Stimulated activated CD4-positive, alpha-beta T cell treated with anti-CD3 and anti-CD28 coated beads, Interleukin-1b, Interleukin-23, amount 100 ng/mL, for 1 hour (primary cell): ENCODE measurements at places on chromosomes 2 and 18.

DNA sequence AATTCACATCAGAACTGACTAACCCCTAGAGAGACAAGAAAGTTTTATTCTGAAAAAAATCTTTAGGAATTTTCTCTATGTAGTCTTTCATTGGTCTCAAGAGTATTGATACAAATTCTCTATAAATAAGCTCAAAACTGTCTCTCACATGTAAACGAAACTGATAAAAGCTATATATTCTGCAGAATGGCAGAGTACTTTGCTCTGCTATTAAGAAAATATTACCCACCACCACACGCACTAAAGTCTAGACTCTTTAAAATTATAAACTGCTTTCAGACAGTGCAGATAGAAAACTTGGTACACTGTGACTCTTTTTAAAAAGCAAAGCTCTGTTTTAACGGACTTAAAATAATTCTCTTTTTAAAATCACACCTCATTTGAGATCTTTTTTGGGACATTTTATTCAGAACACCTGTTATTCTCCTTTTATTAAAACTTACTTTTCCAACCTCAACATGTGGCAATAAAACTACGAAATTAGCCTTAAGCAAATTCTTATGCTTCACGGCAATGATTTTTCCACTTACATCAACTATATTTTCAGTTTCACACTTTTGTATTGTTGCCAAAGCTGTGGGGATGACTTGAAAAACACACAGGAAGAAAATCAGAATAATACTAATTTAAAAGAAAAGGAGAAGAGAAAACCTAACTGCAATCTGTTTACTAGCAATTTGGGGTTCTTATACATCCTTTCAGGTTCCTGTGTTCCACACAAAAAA lies 58.0 kb downstream of the CCDC88A start:
- no peak for DNase-seq

- no peak for DNase-seq
Measured at GRCh38 chr2:26562811-26563645, 78.1 kb downstream of the CIB4 start.

- no peak for DNase-seq
Measured at GRCh38 chr2:237726401-237726830, 72.2 kb upstream of the RBM44 start.

DNA sequence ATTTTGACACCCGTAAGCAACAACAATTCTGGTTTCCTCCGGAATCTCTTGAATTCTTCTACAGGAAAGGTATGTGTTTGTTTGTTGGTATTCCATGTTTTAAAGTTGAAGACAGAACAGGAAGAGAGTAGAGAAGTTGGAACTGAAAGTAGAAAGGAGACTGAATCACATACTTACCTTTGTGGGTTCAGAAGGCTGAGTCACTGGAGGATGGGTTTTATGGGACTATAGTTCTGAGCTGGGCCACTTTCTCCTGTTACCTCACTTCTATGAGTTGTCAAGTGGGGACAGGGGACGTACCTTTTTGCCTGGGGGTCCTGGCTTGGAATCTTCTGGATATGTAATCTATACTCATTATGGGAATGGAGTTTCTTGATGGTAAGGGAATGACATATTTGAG lies 40.9 kb downstream of the KDM3A start:
- DNase-seq: no peak

GRCh38 chr2:179031731-179032408 lies 18.1 kb downstream of the CCDC141 start:
- DNase-seq: no peak

DNA sequence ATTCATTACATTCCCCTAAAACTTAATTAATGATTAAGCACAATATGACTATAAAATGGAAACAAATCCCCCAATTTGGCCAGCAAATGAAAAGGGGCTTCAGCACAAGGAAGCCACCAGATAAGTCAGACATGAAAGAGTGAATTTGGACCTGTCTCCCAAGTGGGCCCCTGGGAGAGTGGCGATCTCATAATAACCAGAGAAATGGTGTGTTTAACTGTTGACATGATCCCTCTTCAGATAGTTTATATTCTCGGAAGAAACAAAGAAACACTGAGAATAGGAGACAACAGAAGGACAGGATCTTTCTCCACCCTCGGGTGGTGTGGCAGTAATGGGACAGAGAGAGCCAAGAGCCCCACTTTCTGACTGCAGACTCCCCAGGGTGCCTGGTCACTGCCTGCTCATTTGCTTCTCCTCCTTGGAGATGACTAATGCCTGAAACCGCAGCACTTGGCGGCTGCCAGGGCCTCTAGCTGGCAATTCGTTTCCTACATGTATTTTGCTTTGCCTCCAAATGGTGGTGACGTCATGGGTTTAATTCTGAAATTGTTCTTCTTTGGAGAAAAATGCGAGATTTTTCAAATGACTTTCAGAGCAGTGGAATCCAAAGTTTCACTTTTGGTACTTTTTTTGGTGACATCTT lies 46.4 kb upstream of the SPP2 start:
- no peak for DNase-seq

DNA sequence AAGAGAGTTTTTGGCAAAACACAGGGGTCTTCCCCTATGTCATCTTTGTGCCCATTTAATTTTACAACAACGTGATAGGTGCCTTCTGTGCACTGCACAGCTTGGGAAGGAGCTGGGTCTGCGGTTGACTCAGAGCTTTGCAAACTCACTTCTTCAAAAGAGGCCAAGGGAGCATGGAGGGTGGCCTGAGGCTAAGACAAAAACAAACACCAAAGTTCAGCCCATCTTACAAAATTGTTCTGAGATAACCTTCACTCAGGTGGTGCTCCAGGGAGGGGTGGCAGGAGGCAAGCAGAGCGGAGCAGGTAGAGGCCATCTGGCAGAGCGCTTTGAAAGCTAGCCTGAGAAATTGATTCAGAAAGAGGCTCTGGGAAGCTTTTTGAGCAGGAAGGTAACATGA lies 9.8 kb downstream of the SOWAHC start:
- no peak for DNase-seq
